ENCODE measurements at places on chromosomes 11 and 22. TPM values are rescaled to one million over a fixed set of nuclear protein-coding genes. Genes with fewer than 3 reads are reported as not detected.

GRCh38 chr11:84355911-84356310 lies 1069.7 kb upstream of the CCDC90B start:
- DNase-seq = no peak

- peak; percentile 97 for DNase-seq
Observed at GRCh38 chr22:32531931-32532819, 57.6 kb downstream of the FBXO7 start.

- no peak for DNase-seq
Observed at GRCh38 chr11:105219269-105219668, 79.7 kb upstream of the CARD18 start.

- DNase-seq = no peak
Observed at GRCh38 chr22:22669093-22669492, 24.7 kb downstream of the GGTLC2 start.

GRCh38 chr11:116187026-116187425 lies 585.8 kb downstream of the BUD13 start:
- no peak for DNase-seq

DNA sequence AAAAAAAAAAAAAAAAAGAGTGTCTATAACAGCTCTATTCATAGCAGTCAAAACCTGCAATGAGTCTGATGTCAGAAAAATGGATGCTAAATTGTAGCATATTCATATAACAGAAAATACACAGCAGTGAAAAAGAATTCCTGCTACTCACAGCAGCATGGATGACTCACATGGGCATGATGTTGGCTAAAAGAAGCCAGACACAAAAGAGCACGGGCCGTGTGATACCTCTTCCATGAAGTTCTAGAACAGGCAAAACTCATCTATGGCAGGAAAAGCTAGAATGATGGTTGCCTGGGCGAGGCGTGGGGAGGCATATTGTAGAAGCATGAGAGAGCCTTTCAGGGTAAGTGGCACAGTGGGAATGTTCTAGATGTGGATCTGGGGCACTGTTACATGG lies 18.9 kb downstream of the PLAAT3 start:
- DNase-seq = peak; percentile 80

DNA sequence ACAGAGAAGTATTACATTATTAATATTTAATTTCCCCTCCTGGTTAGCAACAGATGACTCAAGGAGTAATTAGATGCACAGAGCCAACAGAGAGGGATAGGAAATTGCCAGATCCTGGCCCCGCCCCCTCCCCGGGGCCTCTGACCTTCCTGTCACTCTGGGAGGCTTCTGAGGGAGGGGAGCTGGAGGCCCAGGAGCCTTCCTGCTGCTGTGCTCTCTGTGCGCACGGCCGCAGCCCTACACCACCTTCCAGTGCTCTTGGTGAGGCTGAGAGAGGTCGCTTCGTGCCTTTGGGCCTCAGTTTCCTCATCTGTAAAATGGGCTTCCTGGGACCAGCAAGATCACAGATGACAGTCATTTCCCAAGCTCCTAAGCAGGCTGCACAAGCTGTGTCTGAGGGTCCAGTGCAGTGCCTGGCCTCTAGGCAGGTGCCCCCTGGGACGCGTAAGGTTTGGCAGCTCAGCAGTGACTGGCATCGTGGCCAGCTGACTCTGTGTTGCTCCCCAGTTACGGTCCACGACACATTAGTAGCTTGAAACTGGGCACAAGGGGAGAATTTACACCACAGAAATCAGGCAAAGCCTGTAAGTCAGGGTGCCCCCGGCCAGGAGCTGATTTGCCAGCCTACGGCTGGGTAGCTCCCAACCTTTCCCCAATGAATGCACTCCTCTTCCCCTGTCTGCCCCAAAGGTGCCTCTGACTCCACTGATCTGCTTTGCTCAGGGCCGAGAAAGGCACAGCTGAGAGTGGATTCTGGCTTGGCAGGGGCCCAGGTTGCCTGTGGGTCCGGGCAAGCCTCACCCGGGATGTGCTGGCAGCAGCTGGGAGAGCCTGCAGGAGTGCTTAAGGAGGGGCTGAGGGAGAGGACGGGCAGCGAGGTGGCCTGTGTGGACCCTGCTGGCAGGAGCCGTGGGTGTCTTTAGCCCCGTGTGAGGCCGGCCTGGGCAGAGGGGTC lies 2.3 kb downstream of the ADORA2A start:
- DNase-seq = peak; percentile 89

GRCh38 chr11:128399251-128400121 lies 187.9 kb downstream of the ETS1 start:
- peak; percentile 58 for DNase-seq

DNA sequence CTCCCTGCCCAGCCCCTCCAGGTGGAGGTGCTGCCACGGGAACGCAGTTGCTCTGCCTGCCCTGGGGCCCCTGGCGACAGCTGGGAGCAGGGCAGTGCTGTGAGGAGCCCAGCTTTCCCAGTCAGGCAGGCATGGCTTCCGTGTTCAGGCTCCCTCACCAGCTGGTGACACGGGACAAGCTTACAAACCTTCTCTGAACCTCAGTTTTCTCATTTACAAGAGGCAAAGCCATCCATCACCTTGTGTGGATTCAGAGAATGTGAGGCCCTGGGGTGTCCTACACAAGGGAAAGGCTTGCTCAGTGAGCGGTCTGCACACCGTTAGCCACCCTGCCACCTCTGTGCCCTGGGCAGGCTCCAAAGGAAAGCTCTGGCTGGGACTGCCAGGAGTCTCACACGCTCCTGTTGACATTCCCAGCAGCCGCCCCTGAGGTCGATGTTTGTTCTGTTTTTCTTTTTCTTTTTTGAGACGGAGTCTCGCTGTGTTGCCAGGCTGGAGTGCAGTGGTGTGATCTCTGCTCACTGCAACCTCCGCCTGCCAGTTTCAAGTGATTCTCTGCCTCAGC lies 23.5 kb downstream of the SUN2 start:
- peak; percentile 90 for DNase-seq

DNA sequence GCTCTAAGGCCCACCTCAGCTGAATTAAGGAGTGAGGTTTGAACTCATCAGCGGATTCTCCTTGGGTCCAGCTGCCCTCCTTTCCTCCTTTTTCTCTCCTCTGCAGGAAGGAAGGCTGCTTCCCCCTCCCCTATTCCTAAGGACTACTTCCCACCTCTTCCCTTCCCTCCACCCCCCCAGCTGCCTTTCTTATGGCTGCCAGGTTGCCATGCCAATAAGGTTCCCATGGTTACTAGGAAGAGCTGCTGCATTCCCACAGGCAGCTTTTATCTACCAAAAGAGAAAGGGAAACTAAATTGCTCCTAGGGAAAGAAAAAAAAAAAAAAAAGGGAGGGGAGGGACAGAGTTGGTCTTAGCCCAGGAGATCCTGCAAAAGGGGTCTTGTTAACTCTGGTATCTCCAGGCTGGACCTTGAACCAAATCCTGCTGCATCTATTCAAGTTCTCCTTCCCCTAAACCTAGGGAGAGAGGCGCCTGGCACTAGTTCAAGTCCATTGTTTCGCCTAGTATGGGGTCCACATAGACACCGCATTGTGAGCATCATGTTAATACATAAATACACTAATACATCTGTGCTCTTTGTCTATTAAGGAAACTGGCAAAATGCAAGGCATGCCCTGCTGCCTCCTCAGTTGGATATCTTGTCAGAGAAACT lies 21.2 kb upstream of the FEZ1 start:
- peak; percentile 32 for DNase-seq

DNA sequence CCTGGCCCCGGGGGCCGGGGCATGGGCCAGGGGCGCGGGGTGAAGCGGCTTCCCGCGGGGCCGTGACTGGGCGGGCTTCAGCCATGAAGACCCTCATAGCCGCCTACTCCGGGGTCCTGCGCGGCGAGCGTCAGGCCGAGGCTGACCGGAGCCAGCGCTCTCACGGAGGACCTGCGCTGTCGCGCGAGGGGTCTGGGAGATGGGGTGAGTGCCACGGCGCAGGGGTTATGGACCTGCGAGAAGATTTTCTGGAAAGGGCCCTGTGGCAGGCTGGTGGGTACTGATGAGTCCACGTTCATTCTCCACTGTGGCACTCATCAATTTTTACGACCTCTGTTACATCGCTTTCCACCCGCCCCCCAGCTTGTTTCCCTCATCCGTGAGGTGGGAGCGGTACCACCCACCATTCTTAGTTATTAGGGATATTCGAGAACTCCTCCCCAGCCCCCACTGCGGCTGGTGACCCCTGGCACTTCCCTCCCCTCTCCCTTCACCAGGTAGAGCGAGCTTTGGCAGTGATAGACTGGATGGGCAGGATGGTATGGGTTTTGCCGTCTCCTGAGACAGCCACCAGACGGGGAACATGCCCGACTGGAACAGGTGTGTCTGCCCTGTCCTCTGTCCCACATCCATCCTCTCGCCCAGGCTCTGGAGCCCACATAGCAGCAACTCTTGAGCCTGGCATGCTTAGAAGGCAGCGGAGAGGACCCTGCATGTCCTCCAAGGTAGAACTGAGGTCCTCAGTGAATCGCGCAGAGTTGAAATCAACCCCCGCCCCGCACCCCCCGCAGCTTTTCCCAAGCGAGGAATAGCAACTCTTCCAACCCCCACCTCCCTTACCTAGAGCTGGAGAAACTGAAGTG lies 562 bp downstream of the DGAT2 start:
- DNase-seq = peak; percentile 72

GRCh38 chr22:31812977-31813605 lies 59.3 kb downstream of the DEPDC5 start:
- DNase-seq = no peak

DNA sequence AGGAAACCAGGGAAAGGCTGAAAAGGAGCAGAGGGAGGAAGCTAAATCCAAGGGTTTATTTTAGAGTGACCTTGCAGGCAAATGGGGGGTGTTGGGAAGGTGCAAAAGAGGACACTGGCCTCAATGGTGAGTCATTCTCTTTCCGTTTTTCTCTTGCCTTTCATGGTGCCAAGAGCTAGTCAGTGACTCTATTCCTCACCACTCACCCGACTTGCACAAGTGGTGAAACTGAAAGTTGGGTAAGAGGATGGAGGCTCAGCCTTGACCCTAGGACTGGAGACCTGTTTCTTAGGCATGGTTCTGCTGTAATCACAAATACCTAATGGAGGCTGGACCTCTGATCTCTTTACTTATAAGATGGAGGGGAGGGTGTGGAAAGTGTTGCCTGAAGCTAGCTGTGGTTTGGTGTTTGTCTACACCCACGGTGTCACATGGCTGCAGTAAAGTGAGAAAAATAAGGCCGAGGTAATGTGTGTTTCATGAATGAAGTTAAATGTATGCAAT lies 67.3 kb upstream of the CREB3L1 start:
- peak; percentile 85 for DNase-seq

DNA sequence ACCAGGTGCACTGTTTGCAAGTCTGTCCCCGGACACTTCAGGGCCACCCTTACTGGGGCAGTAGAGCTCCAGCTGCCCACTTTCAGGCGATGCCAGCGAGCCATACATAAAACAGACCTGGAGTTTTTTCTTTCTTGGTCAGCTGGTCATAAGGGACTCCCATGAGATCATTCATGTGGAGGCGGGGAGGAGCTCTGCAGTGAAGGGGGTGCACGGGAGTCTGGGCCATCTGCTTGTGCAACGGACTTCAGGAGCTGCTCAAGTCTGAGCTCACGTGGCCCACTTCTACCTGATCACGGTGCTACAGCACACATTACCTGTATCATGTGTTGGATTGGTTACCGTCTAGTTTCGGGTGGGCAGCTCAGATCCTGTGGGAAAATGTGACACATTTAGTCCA lies 9.2 kb upstream of the MRGPRF start:
- peak; percentile 79 for DNase-seq

DNA sequence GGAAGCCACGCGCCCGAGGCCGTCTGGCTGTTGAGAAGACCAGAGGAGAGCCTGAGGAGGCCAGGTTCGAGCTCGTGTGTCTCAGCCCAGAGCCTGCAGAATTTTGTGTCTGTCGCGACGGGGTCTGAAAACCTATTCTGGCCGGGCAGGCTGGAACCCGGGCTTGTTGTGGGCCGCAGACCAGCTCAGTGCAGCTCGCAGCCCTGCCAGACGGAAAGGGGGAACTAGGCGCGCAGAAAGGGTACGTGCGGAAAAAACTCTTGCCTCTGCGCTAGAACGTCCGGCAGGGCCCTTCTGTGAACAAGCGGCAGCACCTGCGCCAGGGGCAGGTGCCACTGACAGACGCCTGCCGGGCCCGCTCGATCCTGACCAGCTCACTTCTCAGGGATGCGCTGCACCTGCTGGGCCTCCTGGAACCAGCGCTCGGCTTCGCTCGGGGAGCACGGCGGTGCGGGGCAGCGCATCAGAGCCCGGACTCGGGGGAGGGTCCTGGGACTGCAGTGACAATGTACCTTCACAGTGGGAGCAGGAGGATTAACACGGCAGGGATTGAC lies 409.3 kb downstream of the BRD1 start:
- peak; percentile 21 for DNase-seq

DNA sequence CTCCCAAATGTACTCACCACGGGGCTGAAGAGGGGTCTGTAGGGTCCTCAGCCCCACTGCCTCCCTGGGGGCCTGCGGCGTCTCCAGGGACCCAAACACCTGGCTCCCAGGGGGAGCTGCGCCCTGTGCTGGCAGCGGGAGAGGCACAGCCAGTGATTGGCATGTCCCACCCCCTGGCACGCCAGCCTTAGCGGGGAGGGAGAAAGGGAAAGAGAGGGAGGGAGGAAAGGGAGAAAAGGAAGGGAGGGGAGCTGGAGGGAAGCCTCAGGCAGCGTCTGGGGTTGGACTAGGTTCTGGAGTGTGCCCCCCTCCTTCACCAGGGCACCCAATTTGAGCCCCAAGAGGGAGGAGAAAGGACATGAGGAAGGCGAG lies at the start of gene CHRM1:
Gene CHRM1, minus strand, starts transcription at position 163 of the 372 bp plus-strand sequence. CDS start 10,263 bp downstream, outside the sequence.
- DNase-seq = no peak

DNA sequence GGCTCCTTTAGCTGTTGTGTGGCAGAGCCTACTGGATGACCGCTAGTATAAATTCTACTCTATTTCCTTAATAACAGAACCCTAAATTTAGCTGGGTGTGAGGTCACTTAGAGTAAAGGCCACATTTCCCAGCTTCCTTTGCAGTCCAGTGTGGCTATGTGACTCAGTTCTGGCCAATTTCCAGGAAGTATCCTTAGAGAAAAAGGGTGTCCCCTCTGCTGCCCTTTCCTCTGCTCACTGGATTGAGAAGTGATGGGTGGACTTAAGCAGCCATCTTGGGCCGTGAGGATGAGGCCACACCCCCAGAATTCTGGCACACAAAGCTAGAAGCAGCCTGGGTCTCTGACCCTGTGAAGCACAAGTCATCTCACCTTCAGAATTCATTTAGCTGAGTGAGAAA lies 11.7 kb upstream of the RASD2 start:
- no peak for DNase-seq

DNA sequence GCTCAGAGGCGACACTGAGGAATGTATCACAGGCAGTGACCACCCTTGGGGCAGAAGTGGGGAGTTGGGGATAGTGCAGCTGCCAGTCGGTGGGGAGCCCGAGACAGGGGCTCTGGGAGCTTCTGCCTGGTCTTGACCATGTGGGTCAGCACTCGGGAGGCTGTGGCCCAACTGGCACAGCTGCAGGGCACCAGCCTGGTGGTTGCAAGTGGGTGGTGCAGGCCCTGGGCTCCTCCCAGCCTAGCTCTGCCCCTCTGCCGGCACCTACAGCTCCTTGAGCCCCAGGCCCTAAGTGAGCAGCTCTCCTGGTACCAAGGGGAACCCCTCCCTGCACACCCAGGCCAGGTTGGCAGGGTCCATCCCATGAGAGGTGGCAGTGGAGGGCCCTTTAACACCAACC lies 12.6 kb upstream of the RASL10A start:
- no peak for DNase-seq

The NPAS4 gene
- 0.36 TPM for total RNA-seq

The HTR3B gene
- total RNA-seq = not detected

The NXPE2 gene
- total RNA-seq = 0.29 TPM

The ANO3 gene
- total RNA-seq = under 0.01 TPM

The FAM111B gene
- total RNA-seq = 0.72 TPM

The ACCSL gene
- not detected for total RNA-seq

The LRRC10B gene
- under 0.01 TPM for total RNA-seq

The MS4A15 gene
- not detected for total RNA-seq

The TSG101 gene
- 67.3 TPM for total RNA-seq

The EMID1 gene
- total RNA-seq = 0.29 TPM

The SLC1A2 gene
- 0.72 TPM for total RNA-seq

The COMT gene
- 220 TPM for total RNA-seq

The APOL4 gene
- 2.9 TPM for total RNA-seq

The SOX6 gene
- total RNA-seq = 3.2 TPM
